ENCODE measurements at places on chromosomes 7 and 10. TPM values are rescaled to one million over a fixed set of nuclear protein-coding genes. Genes with fewer than 3 reads are reported as not detected.
A peak's percentile ranks its signal among the peaks of the same experiment; 100 is the strongest.

DNA sequence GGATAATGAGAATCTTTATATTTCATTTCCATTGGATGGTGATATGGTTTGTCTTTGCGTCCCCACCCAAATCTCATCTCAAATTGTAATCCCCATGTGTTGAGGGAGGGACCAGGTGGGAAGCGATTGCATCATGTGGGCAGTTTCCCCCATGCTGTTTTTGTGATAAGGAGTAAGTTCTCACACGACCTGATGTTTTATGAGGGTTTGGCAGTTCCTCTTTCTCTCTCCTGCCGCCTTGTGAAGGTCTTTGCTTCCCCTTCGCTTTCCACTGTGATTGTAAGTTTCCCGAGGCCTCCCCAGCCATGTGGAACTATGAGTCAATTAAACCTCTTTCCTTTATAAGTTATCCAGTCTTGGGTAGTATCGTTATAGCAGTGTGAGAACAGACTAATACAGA lies 59.4 kb downstream of the MTPN start:
- no peak for DNase-seq

DNA sequence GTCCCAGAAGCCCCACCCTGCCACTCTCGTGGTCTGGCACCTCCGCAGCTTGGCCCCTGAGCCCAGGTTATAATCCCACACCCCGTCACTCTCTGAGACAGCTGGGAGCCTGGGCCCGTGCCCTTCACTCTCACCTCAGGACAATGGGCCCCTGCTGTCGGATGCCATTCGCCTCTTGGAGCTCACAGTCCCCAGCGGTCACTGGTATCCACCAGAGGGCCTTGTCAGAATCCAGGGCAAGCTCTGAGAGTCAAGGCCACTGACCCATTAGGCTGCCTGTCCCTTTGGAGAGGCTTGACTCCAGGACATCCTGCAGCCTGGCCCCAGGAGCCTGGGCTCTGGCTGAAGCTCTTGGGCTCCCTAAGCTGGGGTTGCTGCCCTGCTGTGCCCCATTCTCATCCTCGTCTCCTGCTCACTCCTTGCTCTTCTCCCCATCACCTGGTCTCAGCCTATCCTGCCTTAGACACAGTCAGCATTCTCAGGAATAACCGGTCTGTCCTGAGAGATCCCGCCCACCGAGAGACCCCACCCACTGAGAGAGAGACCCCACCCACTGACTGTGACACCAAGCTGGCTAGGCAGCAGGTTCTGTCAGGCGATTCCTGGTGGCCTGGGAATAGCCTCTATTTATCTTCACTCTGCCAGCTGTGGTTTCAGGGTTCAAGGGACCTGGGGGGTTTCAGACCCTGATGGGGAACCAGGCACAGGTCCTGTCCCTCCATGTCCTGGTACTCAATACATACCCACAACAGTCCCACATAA lies 27.7 kb downstream of the CPXM2 start:
- DNase-seq: no peak

DNA sequence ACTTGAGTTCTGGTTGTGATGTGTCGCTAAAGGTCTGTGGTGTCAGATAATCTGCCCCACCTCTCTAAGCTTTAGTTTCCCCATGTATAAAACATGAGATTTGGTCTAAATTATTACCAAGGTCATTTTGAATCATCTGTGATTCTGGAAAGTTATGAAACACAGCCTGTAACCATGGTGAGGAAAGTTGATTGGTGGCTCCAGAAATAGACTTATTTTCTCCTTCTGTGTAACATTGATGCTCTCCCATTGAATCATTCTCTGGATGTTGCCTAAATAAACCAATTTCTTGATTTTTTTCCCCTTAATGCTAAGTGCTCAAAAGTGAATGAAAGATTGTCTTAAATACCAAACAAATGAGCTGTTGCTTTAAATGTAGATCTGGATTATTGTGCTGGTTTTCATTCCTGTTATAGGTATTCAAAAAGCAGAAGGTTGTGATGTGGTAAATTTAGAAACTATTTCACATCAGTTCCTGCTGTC lies 30.0 kb upstream of the PCGF5 start:
- DNase-seq: no peak

- DNase-seq: no peak
Observed at GRCh38 chr10:132560241-132560731, 22.7 kb downstream of the INPP5A start.

DNA sequence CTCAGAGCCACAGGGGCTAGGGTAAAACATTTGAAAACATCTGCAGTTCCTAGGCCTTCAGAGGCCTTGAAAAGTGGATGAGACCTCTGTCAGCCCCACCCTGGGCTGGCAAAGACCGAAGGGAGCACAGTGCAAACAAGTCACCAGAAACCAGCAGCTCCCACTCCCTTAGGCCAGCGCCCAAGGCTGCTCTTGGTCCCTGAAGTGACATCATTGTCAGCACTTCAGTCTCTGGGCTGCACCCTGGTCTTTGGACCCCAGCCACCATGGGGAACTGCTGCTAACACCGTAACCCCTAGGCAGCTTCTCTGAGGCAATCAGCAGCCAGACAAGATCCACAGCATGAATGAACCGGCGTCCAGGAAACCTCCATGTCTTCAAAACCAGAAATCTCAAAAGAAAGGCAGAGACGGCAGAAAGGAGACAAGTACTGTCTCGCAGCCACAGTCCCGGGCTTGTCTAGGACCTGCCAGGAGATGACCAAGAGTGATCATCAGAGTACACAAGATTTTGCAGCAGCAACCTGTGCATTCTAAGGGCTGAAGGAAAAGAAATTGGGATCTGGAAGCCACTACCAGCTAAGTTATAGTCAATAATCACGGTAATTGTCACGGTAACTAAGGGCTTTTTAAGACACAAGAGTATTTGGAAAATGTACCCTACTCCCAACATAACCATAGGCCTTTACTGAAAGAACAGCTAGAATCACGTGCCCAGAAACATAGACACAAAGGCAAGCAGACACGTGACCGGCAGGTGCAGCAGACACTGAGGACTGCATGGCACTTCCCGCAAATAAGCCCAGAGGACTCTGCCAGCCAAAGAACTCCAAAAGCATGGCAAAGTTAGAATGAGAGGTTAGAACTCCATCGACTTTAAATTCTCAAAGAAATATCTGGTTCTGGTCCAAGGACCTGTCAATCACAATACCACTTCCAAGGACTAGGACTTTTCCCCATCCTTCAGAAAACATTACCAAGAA lies 23.3 kb downstream of the CPXM2 start:
- no peak for DNase-seq

DNA sequence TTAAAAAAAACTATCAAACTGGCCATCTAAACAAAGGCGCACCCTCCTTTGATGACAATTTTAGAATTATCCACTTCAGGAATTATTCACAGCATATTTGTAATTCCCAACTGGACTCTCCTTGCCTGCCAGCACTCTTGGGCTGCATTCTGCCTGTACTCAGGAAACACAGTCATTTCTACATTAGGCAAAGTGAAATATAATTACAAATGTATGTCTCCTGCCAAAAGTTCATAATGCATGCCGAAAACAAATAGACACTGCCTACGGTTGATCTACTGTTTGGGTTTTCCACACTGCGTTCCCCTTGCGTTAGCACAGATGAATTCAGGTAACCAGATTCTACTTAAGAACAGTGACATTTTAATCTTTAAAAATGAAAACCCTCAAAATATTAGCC lies 1.9 kb downstream of the HGF start:
- DNase-seq: no peak

GRCh38 chr7:7881581-7881980 lies 87.0 kb upstream of the GLCCI1 start:
- no peak for DNase-seq

DNA sequence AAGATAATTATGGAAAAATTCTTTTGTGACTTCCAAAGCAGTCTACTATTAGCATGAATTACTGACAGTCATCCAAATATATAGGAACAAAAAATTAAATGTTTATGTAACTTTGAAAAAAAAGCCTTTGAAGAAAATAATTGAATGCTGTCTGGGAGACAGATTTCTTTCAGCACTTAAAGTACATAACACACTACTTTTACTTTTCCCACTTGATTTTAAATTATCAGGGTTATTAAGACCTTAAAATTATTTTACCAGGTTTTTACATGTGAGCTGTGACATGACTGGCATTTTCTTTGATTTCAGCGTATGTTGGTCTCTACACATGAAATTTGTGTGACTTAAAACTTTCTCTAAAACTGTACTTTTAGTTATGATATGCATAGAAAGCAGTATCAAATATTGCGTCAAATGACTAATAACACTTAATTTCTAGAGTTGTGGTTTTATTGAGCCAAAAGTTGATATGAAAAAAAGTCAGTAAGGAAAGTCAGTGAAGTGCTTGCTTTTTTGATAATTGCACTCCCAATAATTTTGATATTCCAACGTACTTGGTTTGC lies 3.1 kb downstream of the PTEN start:
- no peak for DNase-seq

GRCh38 chr7:116219288-116219687 lies 8.9 kb downstream of the TES start:
- no peak for DNase-seq

DNA sequence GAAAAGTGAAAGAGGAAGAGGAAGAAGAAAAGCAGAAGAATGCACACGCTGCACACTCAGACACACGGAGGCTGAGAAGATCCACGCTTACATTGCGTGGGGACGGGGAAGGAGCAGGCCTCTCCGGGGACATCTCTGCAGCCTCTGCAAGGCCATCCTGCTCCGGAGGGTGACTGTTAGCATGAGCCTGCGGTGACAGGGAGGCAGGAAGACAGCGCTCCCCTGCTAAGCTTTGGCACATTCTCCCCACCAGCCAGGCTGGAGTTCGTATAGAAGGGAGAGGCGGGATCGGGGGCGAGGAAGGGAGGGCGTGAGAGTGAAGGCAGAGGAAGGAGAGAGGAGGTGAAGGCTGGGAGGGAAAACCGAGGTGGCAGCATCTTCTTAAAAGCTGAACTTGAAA lies 366.0 kb upstream of the SHH start:
- peak; percentile 62 for DNase-seq

DNA sequence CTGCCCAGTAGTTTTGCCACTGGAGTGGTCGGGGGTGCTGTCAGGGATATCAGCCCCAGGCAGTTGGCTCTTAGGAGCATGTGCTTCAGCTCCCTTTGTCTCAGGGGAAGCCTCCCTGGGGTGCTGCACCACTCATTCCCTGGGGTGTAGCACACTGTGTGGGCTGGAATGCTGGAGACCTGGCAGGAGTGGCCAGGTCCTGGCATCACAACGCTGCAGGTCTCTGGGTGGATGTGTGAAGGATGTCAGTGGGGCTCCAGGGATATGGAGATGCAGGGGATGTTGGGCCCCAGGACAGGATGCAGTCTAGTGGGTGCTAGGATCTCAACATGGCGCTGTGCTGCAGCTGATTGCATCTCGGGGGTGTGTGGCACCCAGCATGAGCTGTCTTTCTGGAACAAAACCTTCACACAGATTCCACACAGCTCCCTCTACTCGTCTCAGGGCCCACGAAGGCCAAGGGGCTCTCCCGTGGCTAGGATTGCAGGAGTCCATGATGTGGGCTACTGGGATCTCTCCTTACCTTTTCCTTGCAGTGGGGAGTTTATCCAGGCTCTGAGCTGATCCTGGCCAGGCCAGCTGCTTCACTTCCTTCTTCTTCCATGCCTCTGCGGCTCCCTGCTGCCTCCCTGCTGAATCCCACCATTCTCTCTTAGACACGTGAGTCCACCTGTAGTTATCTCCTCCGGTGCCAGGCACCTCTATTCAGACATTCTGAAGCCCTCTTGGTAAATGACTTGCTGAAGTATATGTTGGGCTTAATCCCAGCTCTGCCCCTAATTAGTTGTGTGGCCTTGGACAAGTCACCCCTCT lies 295.1 kb downstream of the RPS24 start:
- DNase-seq: no peak

DNA sequence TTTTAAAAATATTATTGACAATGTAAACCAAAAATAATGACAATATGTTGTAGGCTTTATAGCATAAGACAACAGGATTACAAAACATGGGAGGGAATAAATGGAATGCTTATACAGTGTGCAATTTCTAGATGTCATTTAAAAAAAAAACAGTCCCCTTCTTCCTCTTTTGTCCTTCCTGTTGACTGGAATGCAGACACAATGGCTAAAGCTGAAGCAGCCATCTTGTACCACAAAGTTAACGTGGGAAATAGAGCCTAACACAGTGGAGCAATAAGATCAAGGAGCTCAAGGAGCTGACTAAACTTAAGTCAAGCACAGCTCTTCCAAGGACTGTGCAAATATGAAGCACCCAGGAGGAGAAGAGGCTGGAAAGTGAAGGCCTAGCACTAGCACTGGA lies 208.1 kb downstream of the ARHGAP12 start:
- DNase-seq: no peak

DNA sequence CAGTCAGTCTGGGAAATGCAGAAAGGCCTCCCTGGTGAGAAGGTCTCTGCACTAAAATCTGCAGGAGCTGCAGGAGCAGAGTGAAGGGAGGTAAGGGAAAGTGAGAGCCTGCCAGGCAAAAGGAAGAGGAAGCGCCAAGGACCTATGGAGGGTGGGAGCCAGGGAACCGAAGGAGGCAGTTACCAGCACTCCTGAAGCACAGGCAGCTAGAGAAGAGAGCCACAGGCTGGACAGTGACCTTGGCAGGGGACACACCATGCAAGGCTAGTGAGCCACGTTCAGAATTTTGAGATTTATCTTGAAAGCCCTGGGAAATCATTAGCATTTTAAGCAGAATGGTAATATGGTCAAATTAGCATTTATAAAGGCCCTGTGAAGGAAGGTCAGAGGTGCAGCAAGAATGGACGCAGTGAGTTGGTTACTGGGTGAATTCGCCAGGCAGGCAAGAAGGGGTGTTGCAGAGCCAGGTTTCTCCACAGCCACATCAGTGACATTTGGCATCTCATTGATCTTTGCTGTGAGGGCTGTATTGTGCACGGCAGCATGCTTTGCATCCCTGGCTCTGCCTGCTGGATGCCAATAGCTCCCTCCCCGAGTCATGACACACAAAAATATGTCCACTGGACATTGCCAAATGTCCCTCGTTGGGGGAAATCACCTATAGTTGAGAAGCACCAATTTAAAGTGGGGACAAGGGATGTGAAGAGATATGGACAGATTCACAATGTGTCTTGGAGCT lies 54.7 kb upstream of the LANCL2 start:
- DNase-seq: no peak

GRCh38 chr10:112954974-112955581 lies 5.0 kb downstream of the TCF7L2 start:
- DNase-seq: no peak

DNA sequence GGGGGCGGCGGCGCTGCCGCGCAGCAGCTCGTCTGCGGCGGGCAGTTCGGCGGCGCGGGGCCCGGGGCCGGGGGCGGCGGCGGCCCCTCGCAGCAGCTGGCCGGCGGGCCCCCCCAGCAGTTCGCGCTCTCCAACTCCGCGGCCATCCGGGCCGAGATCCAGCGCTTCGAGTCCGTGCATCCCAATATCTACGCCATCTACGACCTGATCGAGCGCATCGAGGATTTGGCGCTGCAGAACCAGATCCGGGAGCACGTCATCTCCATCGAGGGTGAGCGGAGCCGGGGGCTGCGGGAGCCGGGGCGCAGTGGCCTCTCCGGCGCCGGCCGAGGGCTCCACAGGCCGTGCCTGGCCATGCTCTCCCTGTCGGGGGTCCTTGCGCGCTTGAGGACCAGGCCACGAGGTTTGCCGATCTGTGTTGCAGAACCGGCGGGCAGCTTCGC lies 548 bp downstream of the AGAP3 start:
- DNase-seq: peak; percentile 65

- no peak for DNase-seq
Observed at GRCh38 chr7:7857143-7857583, 111.4 kb upstream of the GLCCI1 start.

- DNase-seq: no peak
Observed at GRCh38 chr10:5184987-5185775, at the start of gene AKR1C8. Gene AKR1C8, minus strand, starts transcription at chr10:5185150. Its CDS starts 46 bp downstream, at chr10:5185104.

GRCh38 chr10:12814166-12814565 lies 187.3 kb downstream of the CCDC3 start:
- no peak for DNase-seq

SLC26A3 gene
- not detected for total RNA-seq

RELN gene
- 2.4 TPM for total RNA-seq

SPDYE5 gene
- total RNA-seq: not detected

AS3MT gene
- total RNA-seq: 0.34 TPM

DNAJC30 gene
- total RNA-seq: 1.0 TPM

Data from Daoy (cell line).